ENCODE measurements at places on chromosomes 5 and 9.

DNA sequence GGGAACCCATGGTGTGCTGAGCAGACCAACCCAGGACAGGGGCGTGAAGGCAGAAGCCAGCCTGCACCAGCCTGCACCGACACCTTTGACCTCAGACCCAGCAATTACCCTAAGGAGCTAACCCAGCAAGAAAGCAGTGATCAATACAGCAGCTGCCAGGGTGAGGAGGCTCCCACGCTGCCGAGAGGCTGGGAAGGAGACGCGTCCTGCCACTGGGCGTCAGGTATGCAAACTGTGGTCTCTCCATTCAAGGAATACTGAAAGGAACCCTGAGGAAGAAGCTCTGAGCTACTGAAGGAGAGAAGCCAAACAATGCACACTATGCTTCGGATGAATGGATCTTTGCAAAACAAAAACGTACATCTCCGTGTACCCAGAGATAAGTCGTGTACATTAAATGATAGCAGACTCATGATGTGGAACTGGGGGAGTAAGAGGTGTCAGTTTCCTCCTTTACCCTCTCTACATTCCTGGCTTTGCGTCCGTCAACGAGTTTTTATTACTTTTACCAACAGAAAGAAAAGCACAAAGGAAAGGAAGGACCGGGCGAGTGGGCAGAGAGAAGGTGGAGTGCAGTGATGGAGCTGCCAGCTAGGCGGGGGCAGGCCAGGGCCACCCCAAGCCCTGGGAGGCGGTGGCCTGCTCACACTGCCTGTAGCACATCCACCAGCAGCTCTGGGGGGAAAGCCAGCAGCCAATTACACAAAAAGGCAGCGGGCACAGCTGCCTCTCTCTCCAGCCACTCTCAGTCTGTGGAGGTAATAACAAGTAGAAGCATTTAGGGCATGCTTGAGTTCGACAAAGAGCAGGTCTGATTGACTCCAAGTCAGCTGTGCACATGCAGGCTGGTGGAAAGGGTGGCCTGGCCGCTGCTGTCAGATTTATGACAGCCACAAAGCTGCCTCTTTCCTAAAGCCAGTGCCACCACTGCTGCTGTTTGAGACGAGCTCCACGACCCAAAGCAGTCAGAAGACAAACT, 29.3 kb downstream of the RASGEF1C start:
- H3K27me3 ChIP-seq: no peaks in the 10 kb centered on the region
- H3K4me3 ChIP-seq: no peak overlapping the region
- peak overlapping the region; percentile 15 for H3K27ac ChIP-seq
- peaks cover 16% of the 10 kb centered on the region for H3K4me1 ChIP-seq

DNA sequence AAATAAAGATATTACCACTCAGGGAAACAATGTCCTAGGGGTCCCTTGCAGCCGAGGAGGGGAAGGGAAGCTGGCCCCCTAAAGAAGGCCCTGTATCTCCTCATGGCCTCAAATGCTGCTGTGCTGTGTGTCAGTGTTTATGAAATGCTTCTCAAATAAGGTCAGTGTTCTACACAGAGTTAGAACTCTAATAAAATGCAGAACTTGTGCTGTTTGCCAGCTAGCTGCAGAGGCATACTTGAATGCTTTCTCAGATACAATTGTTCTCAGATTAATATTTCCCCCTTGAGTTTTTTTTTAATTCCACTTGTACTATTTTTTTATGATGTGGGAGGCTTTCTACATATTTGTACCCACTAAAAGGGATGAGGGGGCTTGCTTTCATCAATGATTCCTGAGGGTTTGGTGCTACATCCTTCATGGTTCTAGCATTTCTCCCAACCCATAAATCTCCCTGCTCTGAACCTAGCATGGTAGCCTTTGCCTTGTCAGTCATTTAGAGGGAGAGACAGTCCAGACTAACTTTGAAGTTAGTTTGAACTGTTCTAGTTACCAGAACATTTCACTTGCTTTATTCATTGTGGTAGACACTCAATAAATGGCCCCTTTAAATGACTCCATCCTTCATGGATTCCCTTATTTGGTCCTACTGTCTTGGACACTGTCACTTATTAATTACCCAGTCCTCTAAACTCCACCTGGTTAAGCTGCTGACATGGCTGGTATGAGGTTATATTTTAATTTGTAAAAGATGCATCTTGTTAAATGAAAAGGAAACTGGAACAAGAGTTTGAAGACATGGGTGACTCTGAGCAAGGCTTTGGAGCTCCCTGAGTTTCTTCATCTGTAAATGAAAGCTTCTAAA, 12.6 kb downstream of the SLIT3 start:
- no peak overlapping the region for H3K27ac ChIP-seq
- H3K27me3 ChIP-seq: no peaks in the 10 kb centered on the region
- H3K4me1 ChIP-seq: peaks cover 1% of the 10 kb centered on the region

DNA sequence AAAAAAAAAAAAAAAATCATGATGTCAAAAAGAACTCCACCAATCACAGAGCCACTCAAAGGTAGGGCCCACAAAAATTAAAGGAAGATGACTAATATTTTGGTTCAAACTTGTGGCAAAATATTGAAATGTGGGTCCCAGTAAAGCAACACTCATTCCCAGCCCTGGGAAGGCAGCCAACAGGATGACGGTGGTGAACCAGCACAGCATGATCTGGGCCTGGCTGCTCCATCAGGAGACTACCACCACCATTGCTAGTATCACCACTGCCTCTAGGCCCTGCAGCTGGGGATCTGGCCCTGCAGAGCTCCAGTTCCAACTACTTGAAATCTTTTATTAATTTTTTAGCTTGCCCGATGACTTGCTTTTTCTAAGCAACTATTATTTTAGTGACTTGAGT, 206.8 kb upstream of the ITGA1 start:
- no peak overlapping the region for H3K27ac ChIP-seq
- H3K27me3 ChIP-seq: no peaks in the 10 kb centered on the region
- no peaks in the 10 kb centered on the region for H3K36me3 ChIP-seq
- no peaks in the 10 kb centered on the region for H3K4me1 ChIP-seq

DNA sequence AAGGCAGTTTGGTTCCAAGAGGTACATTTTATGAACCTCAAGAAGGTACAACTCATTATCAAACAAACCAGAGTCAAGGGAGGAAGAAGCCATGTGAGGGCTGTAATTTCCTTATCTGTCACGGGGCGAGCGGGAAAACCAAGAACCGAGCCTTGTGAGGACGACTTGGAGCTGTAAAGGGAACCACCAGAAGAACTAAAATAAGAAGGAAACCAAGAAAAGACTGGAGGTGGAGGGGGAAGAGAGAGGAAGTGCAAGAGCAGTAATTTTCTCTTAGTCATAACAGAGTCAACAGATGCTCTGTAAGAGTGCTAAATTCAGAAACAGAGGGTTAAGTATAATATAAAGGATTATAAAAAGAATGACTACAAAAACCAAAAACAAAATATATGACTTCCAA, 127.1 kb downstream of the DIRAS2 start:
- no peak overlapping the region for H3K27ac ChIP-seq
- H3K27me3 ChIP-seq: no peaks in the 10 kb centered on the region
- no peaks in the 10 kb centered on the region for H3K36me3 ChIP-seq
- no peak for DNase-seq
- H3K4me1 ChIP-seq: no peaks in the 10 kb centered on the region

DNA sequence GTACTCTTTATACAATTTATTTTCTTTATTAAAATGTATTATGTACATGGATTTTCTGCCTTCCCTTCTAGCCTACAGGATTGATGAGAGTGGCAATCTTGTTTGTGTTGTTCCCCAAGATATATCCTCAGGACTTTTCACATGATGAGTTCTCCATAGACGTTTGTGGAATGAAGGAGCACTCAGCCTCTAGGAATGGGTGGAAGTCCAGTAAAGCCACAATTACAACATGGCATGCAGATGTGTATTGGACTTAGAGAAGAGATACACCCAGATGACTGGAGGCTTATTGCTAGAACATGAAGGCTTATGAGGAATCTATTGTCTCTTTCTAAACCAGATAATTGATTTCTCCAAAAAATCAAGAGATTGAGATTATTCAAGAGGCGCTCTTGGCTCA, 8.2 kb upstream of the DOCK2 start:
- no peaks in the 10 kb centered on the region for H3K36me3 ChIP-seq
- H3K4me3 ChIP-seq: no peak overlapping the region
- H3K4me1 ChIP-seq: no peaks in the 10 kb centered on the region
- DNase-seq: no peak
- no peak overlapping the region for H3K27ac ChIP-seq

Data from neuronal stem cell (in vitro differentiated cells).